ENCODE measurements at places on chromosomes 2 and 18. TPM values are rescaled to one million over a fixed set of nuclear protein-coding genes. Genes with fewer than 3 reads are reported as not detected.

DNA sequence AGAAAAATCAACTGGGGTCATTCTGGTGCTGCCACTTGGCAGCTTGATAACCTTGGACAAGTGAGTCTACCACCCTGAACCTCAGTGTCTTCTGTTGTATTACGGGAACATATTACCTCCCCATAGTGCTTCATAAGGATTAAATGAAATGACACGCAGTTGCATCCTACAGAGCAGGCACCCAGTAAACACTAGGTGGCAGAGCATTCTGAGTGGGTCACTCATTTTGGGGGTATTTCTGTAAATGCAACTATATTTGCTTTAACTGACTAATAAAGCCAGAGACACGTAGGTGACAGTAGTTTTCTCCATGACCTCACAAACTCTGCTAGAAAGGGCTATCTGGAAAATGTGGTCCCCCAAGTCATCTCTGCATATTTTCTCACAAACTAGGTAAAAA is 4.7 kb downstream of the CD226 start:
- DNase-seq, result no peak

CD8B gene
- total RNA-seq, result not detected

DNA sequence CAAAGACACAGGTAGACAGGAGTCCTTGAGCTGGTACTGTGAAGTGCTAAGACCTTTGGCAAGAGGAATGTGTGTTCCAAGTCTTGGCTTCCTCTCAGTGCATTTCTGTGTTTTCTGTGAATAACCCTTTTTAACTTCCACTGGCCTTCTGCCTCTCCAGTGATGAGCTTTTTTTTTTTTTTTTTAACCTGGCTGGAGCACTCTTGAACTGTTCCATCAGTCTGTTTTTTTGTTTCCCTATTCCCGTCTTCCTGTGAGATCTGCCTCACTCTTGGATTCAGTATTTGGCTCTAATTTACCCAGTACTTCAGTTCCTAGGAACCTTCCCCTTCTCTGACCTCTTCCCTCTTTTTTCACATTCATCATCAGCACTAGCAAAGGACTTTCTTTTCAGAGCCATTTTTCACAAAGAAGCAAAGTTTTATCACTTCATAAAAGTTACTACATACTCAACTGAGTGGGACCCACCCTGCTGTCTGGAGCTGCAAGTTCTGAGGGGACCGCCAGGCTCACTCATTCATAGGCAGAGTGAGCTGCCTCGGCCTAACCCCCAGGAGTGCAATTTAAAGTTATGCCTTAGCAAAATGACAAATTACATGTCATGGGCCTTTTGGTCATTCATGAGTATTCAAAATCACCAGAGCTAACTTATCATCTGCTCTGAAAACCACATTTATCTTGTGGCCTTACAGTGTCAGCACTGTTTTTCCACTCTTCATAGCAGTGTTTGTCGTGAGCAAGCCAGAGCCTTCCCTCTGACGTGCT is 126.9 kb upstream of the DAPL1 start:
- DNase-seq, result no peak

CPLX4 gene
- total RNA-seq, result not detected

MYO7B gene
- total RNA-seq, result not detected

Data from bronchial epithelial cell (primary cell).